Cerebellar nuclear complex (tissue), 1 donor: ENCODE measurements at places on chromosomes 5 and 9.

GRCh38 chr9:95028853-95029219, 288.7 kb downstream of the FANCC start:
- no peak for DNase-seq

- no peak for DNase-seq
These were observed 49.7 kb downstream of the CYSTM1 start for GRCh38 chr5:140224658-140225057.

DNA sequence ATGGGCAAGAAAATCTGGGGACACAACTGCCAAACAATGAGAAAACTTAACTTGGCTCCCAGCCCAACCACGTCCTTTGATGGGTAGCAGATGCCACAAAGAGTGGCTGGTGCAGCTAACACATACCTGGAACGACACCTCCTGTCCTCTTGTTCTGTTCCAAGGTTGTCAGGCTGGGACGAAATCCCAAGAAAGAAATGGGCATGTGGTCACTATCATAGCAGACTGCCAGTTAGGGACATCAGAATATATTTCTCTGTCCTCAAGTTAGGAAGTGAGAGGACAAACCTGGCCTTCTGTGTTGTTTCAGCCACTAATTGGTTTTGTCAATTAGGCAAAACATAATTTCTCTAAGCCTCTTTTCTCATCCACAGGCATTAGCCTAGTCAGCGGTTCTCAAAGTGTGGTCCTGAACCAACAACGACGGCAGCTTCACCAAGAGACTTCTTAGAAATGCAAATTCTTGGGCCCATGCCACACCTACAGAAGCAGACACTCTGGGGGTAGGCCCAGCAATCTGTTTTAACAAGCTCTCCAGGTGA, 63.4 kb downstream of the RAPGEF1 start:
- DNase-seq = no peak

DNA sequence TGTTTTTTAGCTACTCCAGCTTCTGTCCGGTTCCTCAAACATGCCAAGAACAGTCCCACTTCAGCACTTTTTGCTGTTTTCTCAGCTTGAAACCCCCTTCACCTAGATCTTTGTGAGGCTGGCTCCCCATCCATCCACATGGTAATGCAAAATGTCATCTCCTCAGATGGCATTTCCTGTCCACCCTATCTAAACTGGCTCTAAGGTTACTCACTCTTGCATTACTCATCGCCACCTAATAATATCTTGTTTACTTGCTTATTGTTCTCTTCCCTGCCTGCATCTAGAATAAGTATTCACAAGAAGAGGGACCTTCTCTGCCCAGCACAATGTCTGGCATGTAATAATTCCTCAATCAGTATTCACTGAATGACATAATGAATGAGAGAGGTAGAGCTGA, 220.1 kb downstream of the FAM114A2 start:
- no peak for DNase-seq

DNA sequence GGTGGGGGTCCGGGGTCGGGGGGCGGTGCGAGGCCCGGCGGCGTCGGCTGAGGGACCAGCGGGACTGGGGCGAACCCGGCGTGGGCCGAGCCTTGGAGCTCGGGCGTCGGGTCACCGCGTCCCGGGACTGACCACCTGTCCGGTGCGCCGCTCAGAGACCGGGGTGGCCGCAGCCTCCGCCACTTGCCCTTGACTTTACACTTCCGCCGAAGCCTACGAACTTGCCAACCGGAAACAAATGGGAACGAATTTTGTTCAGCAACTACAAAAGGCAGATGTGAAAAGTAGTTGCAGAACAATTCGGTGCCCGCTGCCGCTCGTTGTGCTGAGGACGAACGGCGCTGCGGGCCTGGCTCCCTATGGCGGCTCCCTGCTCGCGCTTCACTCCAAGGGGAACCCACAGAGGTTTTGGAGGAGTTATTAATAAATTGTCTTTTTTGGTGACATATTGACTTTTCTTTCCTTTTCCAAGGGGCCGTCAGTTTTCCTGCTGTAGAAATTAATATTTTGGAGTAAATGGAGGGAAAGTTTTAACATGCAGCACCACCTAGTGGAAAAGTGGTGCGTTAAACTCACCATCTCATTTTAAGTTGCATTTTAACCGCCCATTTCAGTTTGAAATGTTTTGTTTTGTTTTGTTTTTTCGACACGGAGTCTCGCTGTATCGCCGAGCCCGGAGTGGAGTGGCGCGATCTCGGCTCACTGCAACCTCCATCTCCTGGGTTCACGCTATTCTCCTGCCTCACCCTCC, 490 bp downstream of the PCBD2 start:
- no peak for DNase-seq

DNA sequence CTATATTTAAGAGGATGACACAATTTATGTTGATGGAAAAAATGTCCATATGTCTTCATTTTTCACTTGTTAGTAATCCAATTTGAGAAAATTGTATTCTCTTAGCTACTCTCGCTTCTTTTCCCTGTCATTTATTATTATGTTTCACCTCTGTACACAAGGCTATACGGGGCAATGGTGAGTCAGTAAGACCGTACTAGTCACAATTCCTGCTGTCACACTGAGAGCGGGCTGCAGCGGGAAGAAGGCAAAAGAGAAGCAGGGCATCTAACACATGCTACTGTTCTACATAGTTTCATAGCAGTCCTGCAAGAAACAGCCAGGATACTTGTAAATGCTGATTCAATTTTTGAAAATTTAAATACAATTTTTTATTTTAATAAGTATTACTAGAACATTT, 23.3 kb upstream of the PRDM9 start:
- DNase-seq = no peak

DNA sequence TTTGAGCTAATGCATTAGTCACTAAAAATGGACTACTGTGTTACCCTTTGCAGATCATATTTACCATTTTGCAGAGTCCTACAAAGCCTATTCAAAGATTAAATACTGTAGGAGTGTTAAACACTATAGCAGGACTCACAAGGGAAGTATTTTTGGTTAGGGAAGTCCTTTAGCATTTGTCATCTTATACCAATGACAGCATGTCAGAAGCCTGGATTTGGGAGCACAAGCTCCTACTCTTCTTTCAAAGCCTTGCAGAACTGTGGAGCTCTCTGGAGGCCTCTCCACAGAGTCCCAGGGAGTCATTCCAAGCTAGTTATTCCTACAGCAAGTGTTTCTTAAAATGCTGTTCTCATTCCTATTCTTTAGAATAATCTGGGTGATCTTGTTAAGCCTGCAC, 288.8 kb downstream of the PIK3R1 start:
- no peak for DNase-seq

GRCh38 chr5:109816732-109817131, 127.0 kb downstream of the MAN2A1 start:
- DNase-seq = no peak

DNA sequence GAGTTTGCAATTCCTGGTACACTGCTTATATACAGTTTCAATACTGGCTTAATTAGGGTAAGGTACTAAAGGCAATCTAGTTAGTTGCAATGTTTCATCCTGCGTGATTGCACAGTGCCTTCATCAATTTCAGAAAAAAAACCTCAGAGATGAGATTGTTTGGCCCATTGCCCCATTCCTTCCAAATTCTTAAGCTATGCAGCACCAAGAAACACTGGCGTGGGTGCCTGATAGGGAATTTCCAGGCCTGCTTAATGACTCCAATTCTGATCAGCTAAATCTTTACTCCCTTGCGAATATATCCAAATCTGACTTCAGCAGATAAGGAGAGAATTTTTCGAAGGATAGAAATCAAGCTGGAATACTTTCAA, 35.9 kb upstream of the GAS1 start:
- no peak for DNase-seq
